Amniotic epithelial cell (primary cell): ENCODE measurements at places on chromosomes 7 and 10.

GRCh38 chr7:91784469-91784868 lies 96.0 kb downstream of the MTERF1 start:
- DNase-seq, result peak; percentile 62

DNA sequence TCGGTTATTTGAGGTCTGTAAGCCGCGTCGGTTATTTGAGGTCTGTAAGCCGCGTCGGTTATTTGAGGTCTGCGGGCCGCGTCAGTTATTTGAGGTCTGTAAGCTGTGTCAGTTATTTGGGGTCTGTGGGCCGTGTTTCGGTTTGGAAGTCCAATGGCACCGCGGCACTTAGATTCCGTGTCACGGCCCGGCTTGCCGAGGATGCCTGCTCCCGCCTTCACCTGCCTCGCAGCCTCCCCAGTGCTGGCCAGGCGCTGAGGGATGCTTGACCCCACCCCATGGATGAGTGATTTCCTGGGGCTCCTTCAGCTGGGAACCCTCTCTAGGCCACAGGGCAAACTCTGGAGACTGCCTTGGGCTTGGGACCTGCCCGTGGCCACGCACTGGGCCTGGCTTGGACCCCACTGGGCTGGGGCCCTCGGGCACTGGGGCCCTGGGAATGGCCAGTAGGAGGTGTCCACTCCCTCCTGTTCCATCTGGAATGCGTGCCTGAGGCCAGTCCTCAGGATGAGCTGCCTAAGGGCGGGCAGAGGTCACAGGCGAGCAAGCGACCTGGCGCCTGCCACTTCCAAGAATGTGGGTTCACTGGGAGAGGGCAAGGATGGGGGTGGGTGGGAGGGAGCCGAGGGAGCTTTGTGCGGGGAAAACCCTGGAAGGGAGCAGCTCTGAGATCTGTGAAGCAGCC lies 25.6 kb downstream of the ADGRA1 start:
- no peak for DNase-seq

DNA sequence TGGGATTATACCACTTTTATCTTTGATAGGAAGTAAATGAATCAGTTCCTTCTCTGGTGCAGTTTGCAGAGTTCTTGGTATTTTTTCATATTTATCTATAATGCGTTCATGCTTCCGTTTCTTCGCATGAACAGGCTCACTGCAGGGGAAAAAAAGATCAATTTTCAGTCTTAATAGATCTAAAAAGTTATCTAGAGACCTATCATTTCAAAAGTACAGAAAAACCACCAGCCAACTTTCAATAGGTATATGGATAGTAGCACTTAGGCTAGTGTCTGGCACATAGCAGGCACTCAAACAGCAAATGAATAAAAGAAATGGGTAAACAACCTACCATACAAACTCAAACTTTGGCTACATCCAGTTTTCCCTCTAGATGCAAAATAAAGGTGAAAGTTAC lies 5.5 kb downstream of the NOC3L start:
- no peak for DNase-seq

GRCh38 chr7:50801907-50802306 lies 19.2 kb upstream of the GRB10 start:
- DNase-seq, result no peak

- DNase-seq, result peak; percentile 71
Measured at GRCh38 chr7:106484562-106484961, 176.4 kb downstream of the CCDC71L start.

GRCh38 chr10:115662422-115662821 lies 569.3 kb downstream of the ATRNL1 start:
- DNase-seq, result no peak

DNA sequence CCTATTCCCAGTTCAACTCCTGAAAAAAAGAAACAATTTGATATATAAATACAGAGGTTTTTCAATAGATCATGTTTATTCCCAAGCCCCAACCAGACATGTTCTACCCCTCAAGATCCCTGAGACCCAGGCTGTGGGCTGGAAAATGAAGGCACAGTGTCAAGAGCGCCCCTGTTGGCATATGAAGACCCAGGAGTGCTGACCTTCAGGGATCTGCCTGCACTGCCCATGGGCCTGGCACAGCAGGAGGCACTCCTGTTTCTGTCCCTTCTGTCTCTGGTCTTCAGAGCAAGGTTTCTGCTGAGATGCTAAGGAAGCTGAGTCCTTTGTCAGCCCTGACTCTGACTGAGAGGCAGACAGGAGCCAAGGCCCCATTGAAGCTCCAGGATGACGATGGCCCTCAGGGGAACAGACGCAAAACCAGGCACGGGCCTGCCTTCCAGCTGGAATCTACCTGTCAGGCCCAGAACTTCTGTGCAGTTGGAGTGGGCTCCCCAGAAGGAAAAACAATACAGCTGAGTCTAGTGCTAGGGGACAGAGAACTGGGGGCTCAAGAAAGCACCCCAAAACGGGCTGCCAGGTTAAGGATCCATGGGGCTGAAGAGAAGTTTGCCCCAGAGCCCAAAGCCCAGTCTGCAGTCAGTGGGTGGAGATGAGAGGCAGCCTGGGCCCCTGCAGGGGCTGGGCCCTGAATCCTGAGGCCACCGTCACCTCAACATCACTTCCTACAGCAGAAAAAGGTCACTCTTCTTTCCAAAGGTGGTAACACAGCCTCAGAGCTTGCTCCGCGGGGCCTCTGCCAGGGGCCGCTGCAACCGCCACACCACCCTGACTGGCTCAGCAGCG lies 6.7 kb upstream of the AIFM2 start:
- no peak for DNase-seq

DNA sequence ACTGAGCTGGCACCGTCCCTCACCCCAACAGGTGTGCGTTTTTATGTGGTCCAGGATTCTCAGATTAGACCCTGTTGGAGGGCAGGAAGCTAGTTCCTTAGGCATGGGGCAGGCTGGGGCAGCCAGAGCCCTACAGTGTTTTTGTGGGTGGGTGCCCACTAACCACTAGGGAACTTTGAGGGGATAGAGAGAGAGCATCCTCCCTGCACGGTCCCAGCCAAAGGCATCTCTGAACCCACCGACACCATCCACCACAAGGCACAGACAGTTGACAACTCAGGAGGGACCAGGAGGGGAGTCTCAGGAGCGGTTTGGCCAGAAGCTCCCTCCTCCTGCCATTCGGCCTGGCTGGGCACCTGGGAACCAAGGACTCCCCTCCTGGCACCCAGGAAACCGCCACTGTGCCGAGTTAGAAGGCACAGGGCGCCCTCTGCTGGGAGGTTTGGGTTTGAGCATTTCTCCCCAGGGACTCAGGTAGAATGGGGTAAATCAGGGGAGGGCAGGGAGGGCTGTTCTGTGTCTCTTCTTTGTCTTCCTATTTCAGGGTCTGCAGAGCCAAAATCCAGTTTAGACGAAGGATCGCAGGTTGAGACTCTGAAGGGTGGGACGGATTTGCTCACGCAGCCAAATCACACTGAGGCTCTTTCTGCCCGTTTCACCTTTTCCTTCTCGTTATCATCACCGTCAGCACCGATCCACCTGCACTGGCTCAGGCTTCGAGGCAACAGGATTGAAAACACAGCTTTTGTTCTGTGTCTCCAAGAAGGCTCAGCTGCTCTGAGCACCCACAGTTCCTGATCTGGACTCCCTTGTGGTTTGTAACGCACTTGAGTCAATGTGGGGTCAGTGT lies 84.8 kb upstream of the COL13A1 start:
- DNase-seq, result peak; percentile 30

GRCh38 chr10:112981553-112981952 lies 31.5 kb downstream of the TCF7L2 start:
- no peak for DNase-seq

DNA sequence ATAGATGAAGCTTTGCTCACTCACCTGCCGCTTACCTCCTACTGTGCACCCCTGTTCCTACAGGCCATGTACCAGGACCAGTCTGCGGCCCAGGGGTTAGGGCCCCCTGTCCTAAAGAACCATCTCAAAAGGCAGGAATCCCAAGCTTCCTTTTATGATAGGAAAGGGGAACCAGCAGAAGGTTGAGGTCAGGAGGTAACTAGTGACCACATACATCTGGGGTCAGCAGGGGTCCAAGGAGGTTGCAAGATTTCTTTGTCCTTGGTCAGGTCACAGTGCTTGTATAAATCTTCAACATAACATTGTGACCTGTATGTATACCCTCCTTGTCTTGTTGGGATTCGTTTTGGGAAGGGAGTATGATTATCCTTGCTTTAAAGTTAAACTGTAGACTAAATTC lies 73.8 kb downstream of the OAT start:
- DNase-seq, result no peak

DNA sequence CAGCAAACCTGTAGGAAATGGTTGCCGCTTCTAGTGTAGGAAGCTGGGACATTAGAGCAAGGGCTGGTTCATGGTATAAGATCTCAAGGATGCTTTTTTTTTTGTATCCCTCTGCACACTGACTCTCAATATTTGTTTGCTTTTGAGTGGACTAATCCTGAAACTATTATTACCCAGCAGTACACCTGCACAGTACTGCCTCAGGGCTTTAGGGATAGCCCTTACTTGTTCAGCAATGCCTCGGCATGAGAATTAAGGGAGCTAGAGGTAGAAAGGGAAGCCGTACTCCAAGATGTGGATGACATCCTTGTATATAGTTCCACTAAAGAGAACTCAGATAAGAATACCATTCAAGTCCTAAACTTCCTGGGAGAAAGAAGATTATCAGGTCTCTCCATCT lies 70.5 kb downstream of the COPG2 start:
- DNase-seq, result no peak

GRCh38 chr7:37775921-37776320 lies 72.5 kb upstream of the NME8 start:
- DNase-seq, result no peak

DNA sequence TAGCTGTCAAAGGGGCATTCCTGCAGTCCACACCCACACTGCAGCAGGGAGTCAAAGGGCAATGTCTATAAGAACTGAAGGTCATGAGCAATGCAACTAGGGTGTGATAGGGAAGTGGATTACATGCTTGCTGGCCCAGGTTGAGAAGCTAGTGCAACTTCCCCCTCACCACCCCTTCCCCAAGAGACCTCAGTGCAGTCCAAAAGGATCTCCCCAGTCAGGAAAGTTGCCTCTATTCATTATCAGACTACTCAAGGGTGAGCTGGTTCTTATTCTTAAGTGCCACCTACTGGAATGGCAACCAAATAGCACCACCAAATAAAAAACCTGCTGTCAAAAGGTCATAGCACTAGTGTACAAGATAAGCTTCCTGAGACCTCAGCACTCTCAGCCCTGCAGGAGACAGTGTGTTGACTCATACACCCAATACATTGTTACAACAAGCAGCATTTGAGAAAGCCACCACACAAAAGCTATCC lies 28.2 kb downstream of the MTERF1 start:
- peak; percentile 74 for DNase-seq

DNA sequence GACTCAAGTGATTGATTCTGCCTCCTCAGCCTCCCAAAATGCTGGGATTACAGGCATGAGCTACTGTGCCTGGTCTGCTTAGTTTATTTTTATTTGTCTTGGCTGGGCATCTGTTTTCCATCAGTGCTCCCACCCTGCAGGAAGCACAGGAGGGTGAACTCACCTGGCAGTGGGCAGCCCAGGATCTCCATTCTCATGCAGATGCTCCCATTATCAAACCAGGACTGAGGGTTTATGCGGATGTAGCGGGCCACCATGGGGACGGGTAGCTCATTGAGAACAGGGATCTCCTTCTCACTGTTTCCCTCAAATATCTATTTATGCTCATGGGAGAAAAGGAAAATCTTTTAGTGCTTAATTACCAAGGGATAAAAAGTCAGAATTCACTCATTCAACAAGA lies 93.8 kb downstream of the CPXM2 start:
- no peak for DNase-seq

DNA sequence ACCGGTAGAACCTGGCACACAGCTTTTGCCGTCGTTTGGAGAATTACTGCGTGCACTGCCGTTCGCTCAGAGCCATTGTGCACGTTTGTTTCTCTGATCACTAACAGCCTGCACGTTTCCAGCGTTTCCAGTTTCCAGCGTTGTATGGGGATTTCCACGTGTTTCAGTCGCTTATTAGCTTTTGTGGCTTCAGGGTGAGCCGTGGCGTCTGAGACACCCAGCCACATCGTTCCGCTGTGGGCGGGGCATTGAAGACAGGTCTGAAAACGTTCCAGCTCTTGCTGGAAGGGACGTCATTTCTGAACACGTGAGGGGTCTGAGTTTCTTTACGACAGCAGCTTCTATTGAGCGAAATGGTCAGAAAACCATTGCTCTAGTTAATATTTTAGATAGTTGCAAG lies 164.8 kb downstream of the DNAJB6 start:
- DNase-seq, result no peak

- DNase-seq, result no peak
Measured at GRCh38 chr10:72298592-72299519, 25.1 kb downstream of the DDIT4 start.

DNA sequence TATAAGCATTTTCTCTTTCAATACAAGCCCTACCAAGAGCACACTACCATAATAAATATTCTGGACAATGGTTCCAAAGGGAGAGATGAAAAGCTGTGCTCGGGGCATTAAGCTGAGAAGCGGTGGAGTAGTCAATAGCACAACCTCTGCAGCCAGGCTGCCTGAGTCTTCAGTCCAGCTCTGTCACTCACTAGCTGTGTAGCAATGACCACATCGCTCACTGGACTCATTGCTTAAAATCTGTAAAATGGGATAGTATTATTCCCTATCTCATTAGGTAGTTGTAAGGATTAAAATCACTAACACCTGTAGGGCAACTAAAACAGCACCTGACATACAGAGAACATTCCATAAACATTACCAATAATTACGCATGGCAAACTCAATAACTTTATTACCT lies 199.9 kb upstream of the KLF14 start:
- no peak for DNase-seq

DNA sequence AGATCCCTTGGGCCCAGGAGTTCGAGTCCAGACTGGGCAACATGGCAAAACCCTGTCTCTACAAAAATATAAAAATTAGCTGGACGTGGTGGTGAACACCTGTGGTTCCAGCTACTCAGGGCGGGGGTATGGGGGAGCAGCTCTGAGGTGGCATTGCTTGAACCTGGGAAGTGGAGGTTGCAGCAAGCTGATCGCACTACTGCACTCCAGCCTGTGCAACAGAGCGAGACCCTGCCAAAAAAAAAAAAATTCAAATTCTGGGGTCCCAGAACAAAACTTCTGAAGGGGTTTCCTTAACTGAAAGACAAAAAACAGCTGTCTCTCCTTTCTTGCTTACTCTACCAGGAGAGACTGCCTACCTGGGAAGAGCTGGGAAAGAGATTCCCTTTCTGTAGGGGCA lies 27.0 kb downstream of the DNMBP start:
- DNase-seq, result no peak

GRCh38 chr10:97921581-97922021 lies 72.0 kb downstream of the GOLGA7B start:
- DNase-seq, result peak; percentile 2

GRCh38 chr10:80464557-80465450 lies 10.7 kb downstream of the TSPAN14 start:
- no peak for DNase-seq

DNA sequence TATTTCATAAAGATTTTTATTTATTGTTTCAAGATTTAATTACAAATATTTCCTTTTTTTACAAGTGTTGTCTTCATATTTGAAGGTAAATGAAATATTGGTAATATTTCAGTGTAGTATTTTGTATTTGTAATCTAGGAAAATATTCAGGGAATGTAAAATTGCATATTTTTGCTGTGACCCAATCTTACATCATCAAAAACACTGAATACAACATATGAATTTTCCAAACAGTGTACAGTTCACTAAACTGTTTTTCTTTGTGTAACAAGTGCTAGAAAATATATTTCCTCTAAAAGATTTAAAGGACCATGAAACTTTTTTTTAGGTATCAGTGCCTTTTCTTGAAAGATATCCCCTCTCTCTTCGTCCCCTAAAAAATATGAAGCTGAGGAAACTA lies 251.9 kb upstream of the KCND2 start:
- DNase-seq, result peak; percentile 51
